ENCODE measurements at places on chromosomes 7 and 10. TPM values are rescaled to one million over a fixed set of nuclear protein-coding genes. Genes with fewer than 3 reads are reported as not detected.

- no peak for DNase-seq
These were observed 59.6 kb upstream of the SP4 start for GRCh38 chr7:21368317-21368716.

DNA sequence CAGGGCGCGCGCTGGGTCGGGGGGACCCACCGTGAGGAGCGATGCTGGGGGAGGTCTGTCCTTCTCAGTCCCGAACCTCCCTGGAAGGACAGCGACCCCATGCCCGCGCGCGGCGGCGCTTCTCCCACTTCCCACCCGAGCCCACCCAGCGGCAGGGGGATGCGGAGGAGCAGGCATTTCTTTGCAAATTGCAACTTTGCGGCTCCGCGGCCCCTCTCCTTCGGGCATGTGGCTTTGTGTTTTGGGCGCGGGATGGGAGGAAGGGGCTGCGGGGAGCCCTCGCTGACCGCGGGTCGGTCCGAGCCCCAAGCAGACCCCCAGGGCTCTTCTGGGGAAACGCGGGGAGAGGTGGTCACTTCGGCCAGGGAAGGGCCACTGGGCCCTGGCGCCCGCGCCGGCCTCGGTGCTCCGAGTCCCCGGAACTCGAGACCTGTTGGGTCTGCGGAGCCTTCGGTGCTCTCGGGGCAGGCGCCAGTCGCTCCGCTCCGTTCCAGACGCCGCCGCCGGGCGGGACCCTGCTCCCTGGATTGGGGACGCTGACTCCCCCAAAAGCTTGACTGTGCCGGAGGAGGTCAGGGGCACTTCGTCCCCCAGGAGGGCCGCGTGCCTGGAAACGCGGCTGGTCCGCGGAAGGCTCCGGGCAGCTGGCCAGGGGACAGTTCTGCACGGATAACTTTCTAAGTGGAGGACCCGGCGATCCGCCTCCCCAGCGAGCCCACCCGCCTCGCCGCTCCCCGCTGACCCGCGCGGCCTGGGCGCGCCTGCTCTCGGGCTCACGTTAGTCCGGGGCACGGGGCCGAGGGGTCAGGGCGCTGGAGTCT is 164.2 kb upstream of the DPP6 start:
- no peak for DNase-seq

DNA sequence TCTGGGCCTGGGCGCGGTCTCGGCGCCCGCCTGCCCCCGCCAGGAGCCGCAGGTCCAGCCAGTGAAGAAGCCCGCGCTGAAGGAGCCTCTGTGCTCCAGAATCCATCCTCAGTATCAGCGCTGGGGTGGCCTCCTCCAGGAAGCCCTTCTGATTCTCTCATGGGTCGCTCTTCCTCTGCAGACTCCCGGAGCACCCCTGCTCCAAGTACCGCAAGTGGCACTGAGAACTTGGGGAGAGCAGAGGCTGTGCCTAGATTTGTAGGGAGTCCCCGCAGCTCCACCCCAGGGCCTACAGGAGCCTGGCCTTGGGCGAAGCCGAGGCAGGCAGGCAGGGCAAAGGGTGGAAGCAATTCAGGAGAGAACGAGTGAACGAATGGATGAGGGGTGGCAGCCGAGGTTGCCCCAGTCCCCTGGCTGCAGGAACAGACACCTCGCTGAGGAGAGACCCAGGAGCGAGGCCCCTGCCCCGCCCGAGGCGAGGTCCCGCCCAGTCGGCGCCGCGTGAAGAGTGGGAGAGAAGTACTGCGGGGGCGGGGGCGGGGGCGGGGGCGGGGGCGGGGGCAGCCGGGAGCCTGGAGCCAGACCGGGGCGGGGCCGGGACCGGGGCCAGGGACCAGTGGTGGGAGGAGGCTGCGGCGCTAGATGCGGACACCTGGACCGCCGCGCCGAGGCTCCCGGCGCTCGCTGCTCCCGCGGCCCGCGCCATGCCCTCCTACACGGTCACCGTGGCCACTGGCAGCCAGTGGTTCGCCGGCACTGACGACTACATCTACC is at the start of gene ALOX5:
Gene ALOX5, plus strand, starts transcription at position 641 of the 774 bp plus-strand sequence. Its CDS starts 64 bp downstream, at position 705.
- DNase-seq, result no peak

GRCh38 chr7:78530351-78530750 is 731.8 kb downstream of the PHTF2 start:
- DNase-seq, result no peak

The HTR5A gene
- not detected for total RNA-seq

The UNCX gene
- total RNA-seq, result not detected

DNA sequence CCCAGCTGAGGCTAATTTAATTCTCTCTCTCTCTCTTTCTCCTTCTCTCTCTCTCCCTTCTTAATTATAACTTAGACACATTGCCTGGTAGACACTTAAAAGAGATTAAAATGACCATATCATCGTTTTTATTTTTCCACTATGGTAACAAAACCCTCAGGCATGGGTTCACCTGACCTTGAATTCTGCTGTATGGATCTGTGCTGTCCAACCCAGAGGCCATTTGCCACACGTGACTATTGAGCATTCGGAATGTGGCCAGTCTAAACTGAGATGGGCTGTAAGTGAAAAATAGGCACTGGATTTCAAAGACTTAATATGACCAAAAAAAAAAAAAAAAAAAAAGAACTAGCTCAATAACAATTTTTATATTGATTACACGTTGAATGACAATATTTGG is 93.6 kb downstream of the NHLRC2 start:
- DNase-seq, result no peak

- no peak for DNase-seq
These were observed 44.0 kb downstream of the COL13A1 start for GRCh38 chr10:69845574-69846292.

- DNase-seq, result no peak
These were observed 88.8 kb upstream of the ANLN start for GRCh38 chr7:36300696-36301350.

DNA sequence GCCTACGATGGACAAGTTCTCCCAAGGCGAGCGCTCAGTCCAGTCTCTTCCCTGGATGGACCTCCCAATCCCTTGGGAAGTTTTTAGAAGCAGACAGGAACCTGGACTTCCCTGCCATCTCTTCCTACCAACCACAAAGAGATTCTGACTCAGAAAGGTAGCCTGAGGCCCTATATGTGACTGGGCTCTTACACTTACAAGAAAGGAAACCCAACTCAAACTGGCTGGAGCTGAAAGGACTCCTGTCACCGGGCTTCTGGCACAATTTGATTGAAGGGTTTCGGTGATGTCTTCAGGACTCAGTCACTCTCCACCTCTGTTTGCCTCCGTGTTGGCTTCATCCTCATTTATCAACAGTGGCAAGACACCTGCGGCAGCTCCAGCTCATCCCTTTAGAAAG is 3.7 kb upstream of the COL13A1 start:
- DNase-seq, result no peak

DNA sequence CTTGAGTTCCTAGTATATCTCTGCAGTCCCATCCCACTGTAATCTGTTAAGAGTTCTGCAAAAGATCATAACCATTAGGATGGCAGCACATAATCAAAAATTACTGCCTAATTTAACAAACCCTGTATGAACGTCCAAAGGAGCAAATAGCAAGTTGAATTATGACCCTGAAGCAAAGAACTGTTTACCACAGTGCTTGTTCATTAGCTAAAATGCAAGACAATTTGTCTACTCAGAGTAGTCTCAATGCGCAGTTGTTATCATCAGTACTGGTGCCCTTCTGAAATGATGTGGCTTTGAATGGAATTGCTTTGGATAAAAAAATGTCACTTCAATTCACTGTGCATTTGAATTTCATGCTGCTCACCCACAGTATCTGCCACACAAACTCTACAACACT is 817.0 kb downstream of the SORCS1 start:
- no peak for DNase-seq

The LRRC18 gene
- not detected for total RNA-seq

GRCh38 chr7:46776790-46777189 is 805.1 kb downstream of the TNS3 start:
- no peak for DNase-seq

The C10orf105 gene
- 0.56 TPM for total RNA-seq

DNA sequence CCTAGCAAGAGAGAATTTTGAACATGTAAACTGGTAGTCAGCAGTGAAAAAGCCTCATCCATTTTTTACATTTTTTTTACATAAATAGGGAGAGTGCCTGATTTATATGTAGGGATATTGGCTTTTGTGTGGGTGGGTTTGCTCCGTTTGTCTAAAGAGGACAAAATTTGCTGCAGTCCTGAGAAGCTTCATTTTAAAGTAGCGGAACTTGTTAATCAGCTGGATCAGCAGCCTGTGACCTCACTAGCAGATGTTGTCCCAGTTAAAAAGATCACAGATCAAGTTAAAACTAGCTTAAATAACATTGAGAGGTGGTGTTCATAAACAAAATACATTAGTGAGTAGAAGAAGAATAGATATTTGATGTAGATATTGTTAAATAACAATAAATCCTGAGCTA is 2.6 kb downstream of the ATRNL1 start:
- no peak for DNase-seq
